H1 (cell line): ENCODE measurements at places on chromosomes 7 and 10.
A peak's percentile ranks its signal among the peaks of the same experiment; 100 is the strongest.

GRCh38 chr10:92490387-92490786, 83.5 kb downstream of the IDE start:
- DNase-seq: no peak

- no peak for DNase-seq
Measured at GRCh38 chr7:135271255-135271615, 37.6 kb downstream of the STRA8 start.

GRCh38 chr7:102819151-102819550, 70.4 kb downstream of the FAM185A start:
- DNase-seq: no peak

DNA sequence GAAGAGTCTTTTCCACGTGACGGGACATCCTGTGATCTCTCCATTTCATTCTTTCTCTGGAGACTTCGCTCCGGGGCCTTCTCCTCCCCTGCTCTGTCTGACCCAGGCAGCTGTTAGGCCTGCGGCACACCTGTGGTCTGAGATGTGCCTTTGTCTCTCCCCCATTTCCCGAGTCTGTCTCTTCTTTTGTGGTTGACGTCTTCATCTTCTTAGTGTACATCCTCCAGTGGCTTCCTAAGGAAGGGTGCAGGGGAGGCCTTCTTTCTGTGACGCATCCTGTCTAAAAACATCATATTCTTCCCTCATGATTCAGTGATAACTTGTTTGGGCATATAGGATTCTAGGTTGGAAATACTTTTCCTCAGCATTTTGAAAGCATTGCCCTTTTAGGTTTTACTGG, 17.2 kb upstream of the ATP6V0E2 start:
- DNase-seq: no peak

GRCh38 chr7:46208635-46209525, 287.8 kb upstream of the IGFBP3 start:
- DNase-seq: no peak

DNA sequence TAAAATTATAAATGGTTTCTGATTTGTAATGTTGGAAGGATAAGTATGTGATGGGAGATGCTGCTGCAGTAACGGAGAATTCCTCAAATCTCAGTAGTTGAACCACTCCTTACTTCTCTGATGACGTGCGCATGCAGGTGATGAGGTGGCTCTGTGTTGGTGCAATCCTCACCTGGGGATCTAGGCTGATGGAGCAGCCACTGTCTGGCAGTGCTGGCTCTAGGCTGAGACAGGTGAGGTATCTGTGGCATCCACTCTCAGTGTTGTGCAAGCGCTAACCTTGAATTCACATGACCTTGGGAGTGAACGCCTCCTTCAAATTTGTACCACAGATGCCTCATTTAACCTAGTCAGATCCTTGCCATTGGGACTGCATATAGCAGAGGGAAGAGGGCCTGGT, 35.0 kb downstream of the LHFPL3 start:
- DNase-seq: no peak

DNA sequence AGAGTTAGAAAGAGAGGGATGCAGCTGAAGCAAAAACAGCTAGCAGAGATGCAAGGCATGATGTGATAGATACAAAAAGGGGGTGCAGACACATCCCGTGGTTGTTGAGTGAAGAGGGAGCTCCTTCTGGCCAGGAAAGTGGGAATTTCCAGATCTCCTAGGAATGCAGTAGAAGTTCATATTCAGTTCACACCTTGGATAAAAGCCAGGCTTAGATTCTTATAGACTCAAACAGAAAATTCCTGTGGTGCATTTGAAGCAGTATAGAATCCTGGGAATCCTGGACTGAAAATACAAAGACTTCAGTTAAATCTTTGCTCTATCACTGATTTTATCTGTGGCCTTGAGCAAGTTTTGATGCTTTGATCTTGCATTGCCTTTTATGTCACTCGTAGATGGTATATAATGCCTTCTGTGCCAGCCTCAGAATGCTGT, 33.9 kb downstream of the SGPL1 start:
- no peak for DNase-seq

- DNase-seq: peak; percentile 22
Measured at GRCh38 chr10:100895346-100895745, 17.4 kb upstream of the SLF2 start.

DNA sequence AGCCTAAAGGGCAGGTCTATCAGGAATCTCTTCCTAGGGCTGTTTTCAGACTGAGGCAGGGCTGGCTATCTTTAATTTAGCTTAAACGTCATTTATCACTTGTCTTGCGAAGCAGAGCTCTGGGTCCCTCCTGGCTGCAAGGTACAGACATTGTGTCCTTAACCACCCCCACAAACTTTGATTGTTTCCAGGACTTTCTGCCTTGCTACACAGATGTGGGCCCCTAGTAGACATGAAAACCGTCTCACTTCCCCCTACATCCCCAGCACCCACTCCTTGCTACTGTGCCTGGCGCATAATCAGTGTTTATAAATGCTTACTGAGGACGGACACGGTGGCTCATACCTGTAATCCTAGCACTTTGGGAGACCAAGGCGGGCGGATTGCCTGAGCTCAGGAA, 54.5 kb downstream of the PIP4K2A start:
- no peak for DNase-seq

DNA sequence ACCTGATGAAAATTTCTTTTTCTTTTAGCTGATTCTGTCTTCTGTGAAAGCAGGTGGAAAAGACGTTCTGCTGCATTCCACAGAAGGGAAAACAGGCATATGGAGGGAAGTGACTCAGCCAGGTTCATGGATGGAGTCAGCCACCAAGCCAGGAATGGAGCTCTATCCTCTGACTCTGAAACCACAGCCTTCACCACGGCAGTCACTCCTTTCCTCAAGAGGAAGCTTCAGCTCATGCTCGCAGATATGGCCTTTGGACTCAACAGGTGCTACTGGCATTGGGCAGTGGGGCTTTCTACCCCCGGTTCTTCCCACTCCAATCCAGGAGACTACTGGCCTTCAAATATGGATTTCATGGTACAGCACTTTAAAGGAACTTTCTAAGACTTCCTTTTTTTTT, 11.5 kb upstream of the PLAU start:
- DNase-seq: no peak

- no peak for DNase-seq
Measured at GRCh38 chr10:79219322-79219957, 127.8 kb upstream of the PPIF start.

GRCh38 chr10:29011516-29011915, 277.4 kb upstream of the LYZL1 start:
- no peak for DNase-seq

- no peak for DNase-seq
Measured at GRCh38 chr7:153087498-153087897, 327.9 kb downstream of the ACTR3B start.

- DNase-seq: no peak
Measured at GRCh38 chr7:55409482-55410225, 44.5 kb downstream of the LANCL2 start.

DNA sequence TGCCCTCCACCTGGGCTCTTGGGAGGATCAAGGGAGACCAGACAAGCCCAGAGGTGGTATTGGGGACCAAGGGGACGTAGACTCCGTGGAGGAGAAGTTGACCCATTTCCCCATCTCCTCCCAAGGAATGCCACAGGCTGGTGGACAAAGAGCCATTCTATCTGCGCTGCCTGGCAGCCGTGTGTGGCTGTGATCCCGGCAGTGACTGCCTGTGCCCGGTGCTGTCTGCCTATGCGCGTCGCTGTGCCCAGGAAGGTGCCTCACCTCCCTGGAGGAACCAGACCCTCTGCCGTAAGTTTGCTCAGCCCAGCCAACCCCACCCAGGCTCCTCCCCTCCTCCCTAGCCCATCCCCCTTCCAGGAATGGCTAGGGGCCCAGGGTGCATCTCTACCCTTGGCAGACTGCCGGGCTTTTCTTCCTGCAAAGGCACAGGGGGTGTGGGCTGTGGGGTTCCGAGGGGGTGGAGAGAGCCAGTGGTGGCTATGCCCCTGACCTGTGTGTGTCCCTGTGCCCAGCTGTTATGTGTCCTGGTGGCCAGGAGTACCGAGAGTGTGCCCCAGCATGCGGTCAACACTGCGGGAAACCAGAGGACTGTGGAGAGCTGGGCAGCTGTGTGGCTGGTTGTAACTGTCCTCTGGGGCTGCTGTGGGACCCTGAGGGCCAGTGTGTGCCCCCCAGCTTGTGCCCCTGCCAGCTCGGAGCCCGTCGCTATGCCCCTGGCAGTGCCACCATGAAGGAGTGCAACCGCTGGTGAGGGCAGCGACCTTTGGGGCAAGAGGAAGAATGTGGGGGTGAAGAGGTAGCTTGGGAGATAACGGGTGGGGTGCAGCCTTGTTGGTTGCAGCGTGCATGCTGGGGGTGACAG, 10.2 kb upstream of the ZNF467 start:
- no peak for DNase-seq

DNA sequence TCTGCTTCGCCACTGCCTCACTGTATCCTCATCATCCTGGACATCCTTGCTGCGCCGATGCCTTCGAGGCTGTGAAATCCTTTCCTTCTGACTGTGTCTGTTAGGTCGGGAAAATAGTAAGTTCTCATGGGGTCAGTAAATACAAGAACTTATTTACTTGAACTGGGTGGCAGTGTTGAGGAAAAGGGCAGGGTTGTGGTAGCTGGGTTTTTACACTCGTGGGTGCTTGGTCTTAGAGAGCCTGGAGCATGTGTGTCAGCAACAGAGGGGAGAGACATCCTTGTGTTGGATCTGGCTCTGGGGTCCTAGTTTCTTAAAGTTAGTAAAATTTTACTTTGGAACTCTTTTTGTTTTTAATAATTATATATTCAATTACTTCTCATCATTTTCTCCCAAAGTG, 112.9 kb upstream of the GATA3 start:
- no peak for DNase-seq

GRCh38 chr7:112692333-112692732, 97.9 kb downstream of the TMEM168 start:
- no peak for DNase-seq

DNA sequence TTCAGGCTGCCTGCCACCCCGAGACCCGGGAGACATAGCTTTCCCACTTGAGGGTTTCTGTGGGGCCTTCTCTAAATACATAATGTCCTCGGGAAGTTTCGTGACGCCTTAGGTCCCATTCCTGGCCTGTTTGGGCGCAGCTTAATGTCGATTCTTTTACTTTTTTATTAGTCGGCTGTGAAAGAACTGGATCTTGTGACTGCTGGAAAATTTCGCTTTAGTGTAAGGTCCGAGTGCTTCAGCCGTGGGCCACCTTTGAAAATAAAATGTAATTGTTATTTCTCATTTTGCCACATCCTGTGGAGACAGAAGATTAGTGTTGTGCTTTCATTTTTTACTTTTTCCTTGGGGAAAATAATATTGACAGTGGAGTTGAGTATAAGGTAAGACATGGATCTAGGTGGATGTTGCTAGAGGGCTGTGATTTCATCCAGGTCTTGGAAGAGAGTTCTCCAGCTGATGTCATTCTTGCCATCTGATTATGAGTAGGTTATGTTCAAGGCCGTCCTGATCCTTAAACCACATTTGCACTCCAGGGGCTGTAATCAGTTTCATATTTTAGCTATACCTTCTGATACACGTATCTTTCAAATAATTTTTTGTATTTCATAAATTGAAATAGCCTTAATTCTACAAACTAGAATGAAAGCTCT, 830 bp downstream of the RAB18 start:
- no peak for DNase-seq

DNA sequence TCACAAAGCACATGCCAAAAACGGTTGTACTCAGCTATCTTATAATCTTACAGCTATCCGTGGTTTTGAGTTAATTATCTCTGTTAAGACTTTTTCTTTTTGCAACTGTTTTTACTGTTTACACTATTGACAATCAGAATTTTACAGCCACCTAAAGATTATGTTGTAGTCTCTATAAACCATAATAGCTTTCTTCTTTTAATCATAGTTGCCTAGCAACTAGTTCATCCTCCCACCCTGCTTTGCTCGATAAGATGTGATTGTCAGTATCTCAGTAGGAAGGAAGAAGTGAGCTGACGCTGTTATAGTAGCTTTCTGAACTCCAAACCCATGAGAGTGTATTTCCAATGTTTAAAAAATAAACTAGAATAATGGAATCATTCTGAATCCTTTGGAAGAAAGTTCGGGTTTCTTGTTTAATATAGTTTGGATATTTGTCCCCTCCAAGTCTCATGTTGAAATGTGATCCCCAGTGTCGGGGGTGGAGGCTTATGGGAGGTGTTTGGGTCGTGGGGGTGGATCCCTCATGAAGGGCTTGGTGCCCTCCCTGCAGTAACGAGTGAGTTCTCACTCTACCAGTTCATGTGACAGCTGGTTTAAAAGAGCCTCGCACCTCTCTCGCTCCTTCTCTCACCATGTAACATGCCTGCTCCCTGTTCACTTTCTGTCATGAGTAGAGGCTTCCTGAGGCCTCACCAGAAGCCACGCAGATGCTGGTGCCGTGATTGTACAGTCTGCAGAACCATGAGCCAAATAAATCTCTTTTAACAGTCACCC, 68.1 kb downstream of the SVOPL start:
- DNase-seq: no peak

DNA sequence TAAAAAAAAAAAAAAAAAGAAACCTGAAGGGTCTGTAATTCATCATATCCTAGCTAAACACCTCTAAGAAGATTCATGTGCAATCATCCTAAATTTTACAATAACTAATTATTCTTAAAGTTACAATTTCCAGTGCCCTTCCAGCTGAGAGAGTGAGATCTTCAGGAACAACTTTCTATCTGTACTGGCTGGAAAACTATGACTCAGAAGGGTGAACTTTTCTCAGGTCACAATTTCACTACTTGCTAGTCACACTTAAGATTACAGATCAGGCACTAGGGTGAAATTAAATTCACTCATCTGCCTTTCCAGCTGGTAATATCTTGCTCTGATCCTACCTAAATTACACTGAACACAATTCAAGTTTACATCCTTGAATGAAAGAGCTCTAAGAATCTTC, 158.8 kb downstream of the ANK3 start:
- no peak for DNase-seq

- no peak for DNase-seq
Measured at GRCh38 chr10:79024720-79025198, 44.0 kb upstream of the ZMIZ1 start.

DNA sequence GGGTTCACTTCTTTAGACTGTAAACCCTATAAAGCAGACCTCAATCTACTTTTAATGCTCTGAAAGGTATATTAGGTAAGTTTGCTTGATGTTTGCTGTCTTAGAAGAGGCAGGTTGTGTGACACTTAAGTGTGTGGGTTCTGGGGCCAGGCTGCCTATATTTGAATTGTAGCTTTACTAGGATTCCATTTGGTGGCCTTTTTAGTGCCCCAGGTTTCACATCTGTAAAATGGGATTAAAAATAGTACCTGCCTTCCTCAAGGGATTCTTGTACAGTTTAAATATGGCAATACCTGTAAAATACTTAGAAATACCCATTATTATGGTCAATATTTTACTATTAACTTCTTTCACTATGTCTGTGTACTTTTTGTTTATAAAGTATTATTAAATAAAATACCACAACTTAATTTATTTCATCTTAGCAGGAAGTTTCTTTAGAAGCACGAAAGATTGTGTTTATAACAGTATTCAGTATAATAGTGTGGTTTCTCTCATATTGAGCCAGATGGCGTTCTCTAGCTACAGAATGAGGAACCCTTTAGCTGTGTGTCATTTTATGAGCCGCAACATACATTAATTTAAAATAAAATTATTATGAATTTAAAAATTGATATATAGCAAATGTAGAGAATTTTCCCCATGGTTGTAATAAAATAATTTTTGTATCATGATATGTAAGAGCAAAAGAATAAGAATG, 94.2 kb downstream of the CDK14 start:
- DNase-seq: no peak
